ENCODE measurements at places on chromosomes 5 and 9.

GRCh38 chr9:136685790-136686533, 1.3 kb downstream of the AGPAT2 start:
- peak; percentile 58 for DNase-seq

GRCh38 chr9:69818750-69819345, 1.8 kb upstream of the CFAP95 start:
- DNase-seq, result no peak

DNA sequence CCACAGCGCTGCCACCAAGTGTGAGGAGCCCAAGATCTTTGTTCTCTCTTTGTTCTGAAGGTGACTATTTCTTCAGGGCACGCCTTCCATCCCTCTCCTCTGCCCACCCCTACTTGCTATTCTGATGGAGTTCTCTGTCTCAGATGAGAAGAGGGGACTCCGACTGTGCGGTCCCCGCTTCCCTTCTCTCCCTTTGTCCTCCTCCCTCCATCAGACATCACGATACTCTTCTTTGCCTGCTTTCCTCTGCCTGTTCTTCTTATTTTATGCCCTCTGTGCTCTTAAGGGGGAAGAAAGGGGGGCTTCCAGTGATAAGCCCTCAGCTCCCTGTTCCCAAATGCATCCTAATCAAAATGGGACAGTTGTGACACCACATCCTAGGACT, 307.8 kb downstream of the RAB3C start:
- no peak for DNase-seq

DNA sequence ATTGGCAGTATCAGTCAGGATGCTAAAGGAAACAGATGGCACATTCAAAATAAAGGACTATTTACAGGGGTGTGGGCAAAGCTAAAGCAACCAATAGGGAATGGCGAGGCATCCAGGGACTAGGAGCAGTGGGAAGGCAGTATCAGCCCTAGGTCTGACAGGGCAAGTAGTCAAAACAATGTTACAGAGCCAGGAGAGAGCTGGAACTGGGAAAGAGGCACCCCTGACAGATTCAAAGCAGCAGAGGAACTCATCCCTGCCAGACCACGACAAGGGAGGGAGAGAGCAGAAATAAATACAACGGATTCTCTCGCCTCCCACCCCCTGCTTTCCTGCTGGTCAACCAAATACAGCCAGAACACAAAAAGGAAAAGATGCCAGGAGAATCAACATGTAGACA, 371.5 kb downstream of the NR2F1-AS1 start:
- no peak for DNase-seq

DNA sequence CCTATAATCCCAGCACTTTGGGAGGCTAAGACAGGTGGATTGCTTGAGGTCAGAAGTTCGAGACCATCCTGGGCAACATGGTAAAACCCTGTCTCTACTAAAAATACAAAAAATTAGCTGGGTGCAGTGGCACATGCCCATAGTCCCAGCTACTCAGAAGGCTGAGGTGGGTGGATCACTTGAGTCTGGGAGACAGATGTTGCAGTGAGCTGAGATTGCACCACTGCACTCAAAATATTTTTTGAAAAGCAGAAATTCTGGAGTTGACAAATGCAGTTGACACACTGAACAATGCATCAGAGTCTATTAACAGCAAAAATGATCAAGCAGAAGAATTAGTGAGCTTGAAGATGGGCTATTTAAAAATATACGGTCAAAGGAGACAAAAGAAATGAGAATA, 35.5 kb downstream of the NDUFAF2 start:
- DNase-seq, result no peak
